Aorta (tissue), 5 donors: ENCODE measurements at places on chromosomes 7 and 10.

- no peak for DNase-seq
Observed at GRCh38 chr10:109982123-109982522, 25.7 kb upstream of the ADD3 start.

- no peak for DNase-seq
Observed at GRCh38 chr10:120688928-120689327, 162.2 kb upstream of the WDR11 start.

DNA sequence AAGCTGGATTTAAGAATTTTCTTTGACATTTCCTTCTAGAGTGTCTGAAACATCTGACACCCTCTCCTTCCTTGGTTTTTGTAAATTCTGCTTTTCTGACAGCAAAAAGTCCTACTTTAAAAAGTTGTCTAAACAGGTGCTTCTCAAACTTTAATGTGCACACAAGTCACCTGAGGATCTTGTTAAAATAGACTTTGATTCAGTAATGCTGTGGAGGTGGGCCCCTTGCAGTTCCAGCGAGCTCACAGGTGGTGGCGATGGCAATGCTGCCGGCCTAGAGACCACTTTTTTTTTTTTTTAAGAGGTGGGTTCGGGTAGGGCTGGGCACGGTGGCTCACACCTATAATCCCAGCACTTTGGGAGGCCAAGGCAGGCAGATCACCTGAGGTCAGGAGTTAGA lies 77.1 kb downstream of the ABCC2 start:
- no peak for DNase-seq

GRCh38 chr10:5196702-5197113 lies at the start of gene AKR1C4:
Gene AKR1C4, plus strand, starts transcription at chr10:5196837. Its CDS starts 31 bp downstream, at chr10:5196868.
- no peak for DNase-seq

- no peak for DNase-seq
Observed at GRCh38 chr7:148746135-148746534, 47.4 kb downstream of the CUL1 start.

- no peak for DNase-seq
Observed at GRCh38 chr10:42431095-42431494, 207.3 kb downstream of the ZNF33B start.
